GM06990 (cell line): ENCODE measurements at places on chromosomes 16 and 17.
A peak's percentile ranks its signal among the peaks of the same experiment; 100 is the strongest.

GRCh38 chr17:36643086-36643685 lies 41.8 kb downstream of the MRM1 start:
- no peak for DNase-seq

DNA sequence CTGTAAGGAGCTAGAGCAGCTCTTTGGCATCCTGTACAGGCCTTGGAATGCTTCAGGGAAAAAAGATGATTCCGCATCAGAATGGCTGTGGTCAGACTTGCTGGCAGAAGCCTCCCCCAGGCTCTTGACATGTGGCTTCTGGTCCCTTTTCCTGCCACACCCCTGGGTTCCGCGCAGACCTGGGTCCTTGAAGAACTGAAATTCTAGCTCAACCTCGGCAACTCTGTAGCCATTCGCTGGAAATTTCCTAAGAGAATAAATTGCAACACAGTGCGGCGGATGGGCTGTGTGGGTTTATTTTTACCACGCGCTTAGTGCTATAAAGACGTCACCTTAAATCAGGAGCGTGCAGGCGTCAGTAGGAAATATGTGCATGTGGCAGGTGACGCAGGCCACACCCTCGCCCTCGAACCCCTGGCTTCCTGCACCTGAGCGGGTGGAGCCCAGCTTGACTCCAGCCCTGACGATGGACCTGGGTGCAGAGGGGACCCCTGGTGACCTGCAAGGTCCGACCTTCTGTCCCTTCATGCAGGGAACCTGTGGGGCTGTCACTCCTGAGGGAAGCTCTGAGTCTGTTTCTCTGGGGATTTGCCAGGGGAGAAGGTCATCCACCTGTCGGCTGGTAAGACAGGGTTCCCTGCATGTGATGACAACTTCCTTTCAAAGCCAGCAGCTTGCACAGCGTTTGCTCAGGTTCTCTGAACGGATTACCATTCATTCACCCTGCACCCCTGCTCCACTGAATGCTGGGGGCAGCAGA lies 46.3 kb downstream of the METRNL start:
- no peak for DNase-seq

GRCh38 chr16:88553739-88554138 lies 16.5 kb upstream of the ZC3H18 start:
- no peak for DNase-seq

DNA sequence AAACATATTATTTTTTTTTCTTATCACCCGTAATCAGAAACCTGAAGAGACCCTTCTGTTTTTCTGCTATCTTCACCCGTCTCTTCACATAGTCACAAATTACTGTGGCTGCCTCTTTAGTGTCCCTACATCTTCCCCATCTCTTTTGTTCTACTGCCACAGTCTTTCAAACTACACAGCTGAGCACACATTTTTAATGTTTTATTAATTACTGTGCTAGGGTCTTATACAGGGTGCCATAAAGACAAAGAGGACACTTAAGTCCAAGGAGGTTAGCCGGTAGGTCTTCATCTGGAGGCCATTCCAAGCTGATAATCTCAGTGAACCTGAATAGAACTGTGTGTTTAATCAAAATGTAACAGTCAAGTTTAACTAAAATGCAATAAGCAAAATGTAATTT lies 20.7 kb downstream of the CNTNAP4 start:
- DNase-seq: no peak

DNA sequence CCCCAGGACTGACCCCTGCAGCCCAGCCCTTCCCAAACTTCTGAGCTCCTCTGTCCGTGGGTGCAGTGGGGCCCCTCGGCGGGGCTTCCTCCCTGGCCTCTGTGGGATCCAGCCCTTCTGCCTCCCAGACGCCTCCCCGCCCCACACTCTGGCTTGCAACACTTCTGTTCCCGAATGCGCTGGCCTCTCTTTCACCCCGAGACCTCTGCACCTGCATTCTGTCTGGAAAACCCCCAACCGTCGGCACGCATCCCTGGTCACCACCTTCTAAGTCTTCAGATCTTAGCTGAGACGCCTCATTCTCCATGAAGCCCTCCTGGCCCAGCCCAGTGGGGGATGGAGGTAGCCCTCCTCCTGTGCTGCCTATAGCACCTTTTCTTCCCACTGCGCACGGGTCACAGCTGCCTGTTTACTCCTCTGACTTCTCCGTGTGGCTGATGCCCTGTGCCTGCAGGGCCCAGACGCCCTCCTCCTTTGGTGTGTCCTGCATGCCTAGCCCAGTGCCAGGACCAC lies 26.4 kb downstream of the TMEM235 start:
- peak; percentile 62 for DNase-seq

GRCh38 chr17:50051606-50052005 lies 4.3 kb upstream of the ITGA3 start:
- no peak for DNase-seq

DNA sequence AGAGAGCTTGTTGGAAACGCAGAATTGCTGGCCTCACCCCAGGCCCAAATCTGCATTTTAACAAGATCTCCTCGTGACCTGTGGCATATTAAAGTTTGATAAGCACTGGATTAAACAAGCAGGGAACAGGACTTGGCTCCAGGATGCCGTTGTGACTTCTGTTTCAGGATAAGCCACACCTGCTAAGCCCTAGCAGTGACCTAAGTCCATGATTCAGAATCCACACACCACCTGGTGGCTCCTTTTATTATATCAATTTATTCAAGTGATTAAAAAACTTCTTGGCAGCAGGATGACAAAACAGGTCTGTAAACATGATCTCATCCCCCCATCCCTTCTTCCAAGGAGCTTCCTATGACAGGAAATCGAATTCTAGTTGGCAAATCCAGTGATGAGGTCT lies 9.1 kb downstream of the NAGPA start:
- no peak for DNase-seq

DNA sequence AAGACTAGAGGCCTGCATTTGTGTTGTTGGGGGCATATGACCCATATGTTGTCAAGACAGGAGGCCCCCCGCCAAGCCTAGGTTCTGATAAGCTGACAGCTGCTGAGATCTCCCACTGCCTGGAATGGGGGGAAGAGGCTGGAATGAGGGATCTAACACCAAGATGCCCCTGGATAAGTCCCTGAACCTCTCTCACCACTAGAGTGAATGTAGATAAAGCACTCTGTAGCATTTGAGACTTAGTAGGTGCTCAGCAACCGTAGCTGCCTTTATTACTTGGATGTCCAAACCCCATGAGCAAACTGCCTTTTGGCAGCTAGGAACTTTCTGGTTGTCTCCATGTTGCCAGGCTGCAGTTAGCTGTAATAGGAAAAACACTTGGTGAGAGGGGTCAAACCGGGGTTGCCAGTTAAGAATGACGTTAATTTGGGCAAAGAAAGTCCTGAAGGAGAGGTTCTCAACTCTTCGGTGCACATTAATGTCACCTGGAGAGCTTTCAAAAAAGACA lies 4.4 kb upstream of the RASL10B start:
- no peak for DNase-seq

DNA sequence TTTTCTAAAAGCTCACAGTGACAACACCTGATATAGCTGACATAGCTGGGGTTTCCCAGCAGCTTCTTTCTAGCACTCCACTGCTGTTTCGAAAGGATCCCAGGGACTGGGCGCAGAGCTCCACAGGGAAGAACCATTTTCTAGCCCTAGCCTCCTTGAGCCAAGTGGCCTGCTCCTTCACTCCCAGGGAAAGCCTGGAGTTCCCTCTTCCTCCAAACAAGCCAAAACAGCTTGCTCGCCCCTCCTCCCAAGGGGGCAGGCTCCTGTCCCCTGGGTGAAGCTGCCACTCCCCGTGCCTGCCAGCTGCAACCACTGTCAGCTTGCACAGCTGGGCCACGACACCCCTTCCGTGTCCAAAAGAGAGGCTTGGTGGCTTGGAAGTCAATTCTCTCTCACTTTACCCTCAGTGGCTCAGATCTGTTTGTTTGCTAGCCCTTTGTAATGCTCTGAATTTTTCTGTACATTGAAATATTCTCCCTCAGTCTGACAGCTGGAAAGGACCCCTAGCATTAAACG lies 59.8 kb downstream of the CYTH1 start:
- peak; percentile 68 for DNase-seq

DNA sequence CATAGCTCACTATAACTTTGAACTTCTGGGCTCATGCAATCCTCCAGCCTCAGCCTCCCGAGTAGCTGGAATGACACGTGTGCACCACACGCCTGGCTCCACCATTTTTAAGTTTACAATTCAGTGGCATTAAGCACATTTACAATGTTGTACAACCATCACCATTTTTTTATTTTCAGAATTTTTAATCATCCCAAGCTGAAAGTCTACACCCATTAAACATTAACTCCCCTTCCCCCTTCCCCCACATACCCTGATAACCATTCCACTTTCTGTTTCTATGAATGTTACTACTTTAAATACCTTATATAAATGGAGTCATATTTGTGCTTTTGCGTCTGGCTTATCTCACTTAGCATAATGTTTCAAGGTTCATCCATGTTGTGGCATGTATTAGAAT lies 18.0 kb downstream of the NETO2 start:
- DNase-seq: no peak

DNA sequence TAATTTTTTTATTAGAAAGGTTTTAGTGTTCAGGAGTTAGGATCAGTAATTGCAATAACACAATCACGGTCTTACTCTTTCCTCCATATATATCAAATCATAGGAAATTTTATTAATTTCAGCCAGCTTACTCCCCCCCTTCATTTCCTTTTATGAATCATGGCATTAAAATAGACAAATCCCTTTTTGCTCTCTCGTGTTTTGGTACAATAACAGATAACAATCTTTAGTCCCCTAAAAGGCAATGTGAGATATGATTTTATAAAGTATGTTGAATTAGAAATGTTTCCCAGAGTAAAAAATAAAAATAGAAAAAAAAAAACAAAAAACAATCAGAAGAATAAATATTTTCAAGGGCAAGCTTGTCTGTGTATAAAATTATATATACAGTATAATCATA lies 42.6 kb upstream of the RHOT1 start:
- no peak for DNase-seq

DNA sequence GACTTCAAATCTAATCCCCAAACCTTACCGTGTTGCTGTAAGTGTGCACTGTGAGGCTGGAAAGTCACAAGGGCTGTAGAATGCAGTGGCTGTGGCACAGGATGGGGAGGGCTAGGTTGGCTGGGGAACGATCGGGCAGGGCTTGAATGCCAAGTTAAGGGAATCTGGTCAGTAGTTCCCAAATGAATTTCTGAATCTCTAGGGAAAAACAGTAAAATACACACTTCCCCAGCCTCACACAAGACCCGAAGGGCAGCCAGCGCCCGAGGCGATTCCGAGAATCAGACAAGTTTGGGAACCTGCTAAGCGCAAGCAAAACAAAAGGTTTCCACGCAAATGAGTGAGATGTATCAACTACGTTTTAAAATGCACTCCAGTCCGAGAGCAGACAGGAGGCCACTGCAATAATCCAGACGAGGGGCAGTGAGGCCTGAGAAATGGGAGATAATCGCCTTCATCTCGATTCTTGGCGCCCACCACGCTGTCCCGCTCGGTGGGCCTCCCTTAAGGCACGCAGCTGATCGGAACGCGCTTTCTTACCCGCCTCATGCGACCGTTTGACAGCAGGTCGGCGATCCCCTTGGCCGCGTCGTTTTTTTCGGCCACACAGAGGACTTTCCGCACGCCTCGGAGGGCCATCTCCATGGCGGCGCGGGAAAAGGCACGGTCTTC lies 599 bp downstream of the TOP3A start:
- no peak for DNase-seq

GRCh38 chr17:38536661-38537060 lies 69.1 kb downstream of the SRCIN1 start:
- DNase-seq: no peak
